ENCODE measurements at places on chromosomes 6 and 20.

- DNase-seq: no peak
Observed at GRCh38 chr6:145135702-145136101, 599.6 kb downstream of the EPM2A start.

DNA sequence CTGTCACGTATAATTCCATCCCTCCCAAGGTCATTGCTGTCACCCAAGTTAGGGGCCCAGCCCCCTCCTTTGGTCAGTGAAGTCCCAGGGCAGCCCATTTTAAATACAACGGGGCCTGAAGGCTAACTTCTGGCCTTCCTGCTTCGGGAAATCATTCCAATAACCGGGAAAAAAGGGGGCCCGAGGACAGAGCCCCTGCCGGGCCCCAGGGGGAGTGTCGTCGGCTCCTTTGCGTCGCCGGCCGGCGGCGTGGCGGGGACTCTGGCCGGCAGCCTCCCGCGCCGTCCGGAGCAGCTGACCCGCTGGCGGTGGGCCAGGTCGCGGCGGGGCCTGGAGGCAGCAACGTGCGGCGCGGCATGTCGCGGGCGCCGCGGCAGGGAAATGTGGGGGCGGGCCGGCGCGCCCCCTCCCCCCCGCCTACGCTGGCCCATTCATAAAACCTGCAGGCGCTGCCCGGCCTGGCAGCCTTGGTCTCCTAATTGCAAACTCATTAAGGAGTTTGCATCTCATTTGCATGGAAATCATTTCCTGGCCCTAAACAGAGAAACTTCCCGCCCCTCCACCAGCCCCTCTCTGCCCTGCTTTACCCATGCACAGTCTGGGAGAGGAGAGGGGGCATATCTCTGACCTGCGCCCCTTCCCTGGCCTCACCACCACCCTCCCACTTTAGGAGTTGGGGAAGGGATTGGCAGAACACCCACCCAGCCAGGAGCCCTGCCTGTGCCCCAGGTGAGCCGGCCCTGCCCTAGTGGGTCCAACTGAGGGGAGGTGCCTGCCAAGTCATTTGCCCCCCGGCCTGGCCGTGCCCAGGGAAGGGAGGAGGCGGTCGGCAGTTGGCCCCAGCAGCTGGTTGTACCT, 50.7 kb downstream of the MRPL14 start:
- no peak for DNase-seq

GRCh38 chr6:143157131-143157530, 96.4 kb downstream of the AIG1 start:
- DNase-seq: no peak

- no peak for DNase-seq
Observed at GRCh38 chr20:64226686-64227580, 28.6 kb upstream of the PCMTD2 start.

- DNase-seq: no peak
Observed at GRCh38 chr6:82085701-82086100, 161.8 kb downstream of the IBTK start.
